ENCODE measurements at places on chromosomes 12 and 14.
A peak's percentile ranks its signal among the peaks of the same experiment; 100 is the strongest.

GRCh38 chr14:82230748-82231147 is 697.1 kb upstream of the SEL1L start:
- no peak for DNase-seq
- H3K4me1 ChIP-seq, result no peaks in the 10 kb centered on the region
- no peaks in the 10 kb centered on the region for H3K27me3 ChIP-seq
- no peaks in the 10 kb centered on the region for H3K36me3 ChIP-seq

- peak overlapping the region; percentile 95 for H3K27ac ChIP-seq
- peak overlapping the region; percentile 96 for H3K4me3 ChIP-seq
- H3K36me3 ChIP-seq, result peaks cover 3% of the 10 kb centered on the region
- peak; percentile 65 for DNase-seq
- H3K27me3 ChIP-seq, result no peaks in the 10 kb centered on the region
Observed at GRCh38 chr14:70907996-70908934, 1.0 kb downstream of the PCNX1 start.

DNA sequence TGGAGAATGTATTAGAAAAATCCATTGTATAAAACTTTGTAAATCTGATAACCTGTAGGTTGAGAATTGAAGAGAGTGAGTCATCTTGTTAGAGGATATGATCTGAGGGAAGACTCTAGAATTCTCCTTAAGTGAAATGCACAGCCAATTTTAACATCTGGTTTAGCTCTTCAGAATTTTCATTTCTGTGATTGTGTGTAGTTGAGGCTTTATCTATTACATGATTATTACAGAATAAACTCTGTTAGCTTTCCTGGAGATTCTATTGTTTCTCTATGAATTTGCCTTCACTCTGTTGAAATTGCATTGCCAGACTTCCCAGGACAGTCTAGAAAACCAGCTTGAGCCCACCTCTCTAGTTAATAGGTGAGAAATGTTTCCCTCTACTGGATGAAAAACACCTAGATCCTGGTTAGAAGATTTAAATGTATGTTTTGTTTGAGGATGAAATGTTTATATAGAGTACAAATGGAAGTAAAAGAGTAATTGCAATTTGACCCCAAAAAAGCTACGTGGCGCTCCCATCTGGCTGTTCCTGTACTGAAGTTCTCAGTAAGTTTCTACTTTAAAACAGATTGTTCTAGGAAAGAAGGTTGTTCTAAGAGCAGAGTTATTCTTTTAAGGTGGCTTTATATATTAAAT is 2.9 kb downstream of the NUDT4 start:
- no peaks in the 10 kb centered on the region for H3K27me3 ChIP-seq
- H3K27ac ChIP-seq, result peak overlapping the region; percentile 98
- peaks cover 43% of the 10 kb centered on the region for H3K4me1 ChIP-seq
- H3K4me3 ChIP-seq, result peak overlapping the region; percentile 98
- no peak for DNase-seq
- H3K36me3 ChIP-seq, result peaks cover 43% of the 10 kb centered on the region

DNA sequence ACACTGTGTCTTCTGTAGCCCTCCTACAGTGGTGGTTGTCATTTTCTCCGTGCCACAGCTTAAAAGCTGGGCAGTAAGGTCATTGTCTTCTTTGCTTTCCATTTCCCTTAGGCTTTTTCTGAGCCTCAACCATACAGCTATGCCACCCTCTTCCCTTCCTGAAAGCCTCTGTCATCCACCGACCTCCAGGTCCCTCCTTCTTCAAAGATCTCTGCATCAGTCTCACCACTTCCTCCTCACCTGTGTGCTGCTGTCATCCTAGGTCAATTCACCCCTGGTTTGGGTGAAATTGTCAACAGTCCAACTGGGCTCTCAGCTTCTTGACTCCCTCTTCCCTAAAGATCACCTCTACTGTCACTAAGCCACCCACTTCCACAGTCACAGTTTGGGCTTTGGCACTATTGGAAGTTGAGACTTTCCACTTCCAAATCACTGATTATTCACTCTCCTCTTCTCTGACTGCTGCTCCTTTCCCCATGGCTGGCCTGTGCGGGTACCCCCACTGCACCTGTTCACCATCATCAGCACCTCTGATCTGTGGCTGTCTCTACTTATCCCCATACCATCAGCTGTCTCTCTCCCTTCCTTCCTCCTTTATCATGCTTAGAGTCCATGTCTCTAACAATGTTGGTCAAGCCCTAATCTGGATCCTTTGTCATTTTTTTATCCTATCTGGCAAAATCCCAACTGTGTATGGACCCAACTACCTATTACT is 15.5 kb upstream of the TSPAN9 start:
- no peaks in the 10 kb centered on the region for H3K36me3 ChIP-seq
- peaks cover 26% of the 10 kb centered on the region for H3K27me3 ChIP-seq
- H3K4me1 ChIP-seq, result no peaks in the 10 kb centered on the region
- no peak for DNase-seq

DNA sequence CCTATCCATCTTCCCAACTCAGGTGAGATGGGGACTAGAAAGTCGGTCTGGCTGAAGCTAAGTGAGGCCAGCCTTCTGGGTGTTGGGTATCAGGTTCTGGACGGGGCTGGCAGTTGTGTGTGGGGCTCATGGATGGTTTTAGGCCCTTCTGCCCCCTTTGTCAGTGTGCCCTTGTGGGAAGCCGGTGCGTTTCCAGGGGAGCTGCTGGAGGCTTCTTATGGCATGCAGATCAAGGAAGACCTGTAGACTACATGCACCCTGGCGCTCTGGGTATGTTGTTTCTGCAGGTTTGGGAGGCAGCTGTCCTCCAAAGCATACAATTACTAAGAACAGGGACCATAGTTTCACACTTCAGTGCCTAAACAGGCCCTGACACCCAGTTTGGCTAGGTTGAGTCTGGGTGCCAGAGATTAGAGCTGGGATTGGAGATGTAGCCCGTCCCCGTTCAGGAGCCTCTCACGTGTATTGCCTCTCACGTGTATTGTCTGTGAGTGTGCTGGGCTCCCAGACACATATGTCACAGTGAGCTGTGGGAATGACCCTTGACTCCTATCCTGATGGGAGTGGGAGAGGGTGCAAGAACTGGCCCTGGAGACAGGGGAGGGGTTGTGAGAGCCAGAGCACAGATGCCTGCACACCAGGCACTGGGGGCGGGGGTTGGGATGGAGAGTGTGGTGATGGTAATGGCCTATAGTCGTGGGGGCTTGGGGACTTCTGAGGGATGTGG is 84.4 kb downstream of the SLC25A47 start:
- no peak overlapping the region for H3K4me3 ChIP-seq
- H3K4me1 ChIP-seq, result peaks cover 34% of the 10 kb centered on the region
- DNase-seq, result no peak
- H3K36me3 ChIP-seq, result peaks cover 2% of the 10 kb centered on the region
- H3K27ac ChIP-seq, result no peak overlapping the region
- no peaks in the 10 kb centered on the region for H3K27me3 ChIP-seq

DNA sequence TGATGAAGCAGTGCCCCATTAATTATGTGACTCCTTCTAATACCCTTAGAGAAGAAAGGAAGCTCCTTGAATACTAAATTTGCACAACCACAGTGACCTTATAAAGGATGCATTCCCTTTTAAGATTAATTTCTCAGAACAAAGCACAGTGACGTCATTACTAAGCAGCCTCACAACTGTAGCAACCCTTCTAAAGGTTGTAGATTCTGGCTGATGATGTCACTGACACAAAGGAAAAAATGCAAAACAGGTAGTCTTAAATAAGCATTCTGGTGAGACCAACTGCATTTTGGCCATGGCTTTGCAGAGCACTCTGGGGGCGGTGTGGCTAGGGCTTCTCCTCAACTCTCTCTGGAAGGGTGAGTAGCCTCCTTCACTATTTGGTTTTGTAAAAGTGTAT is 38.4 kb upstream of the OR4E1 start:
- peak overlapping the region; percentile 65 for H3K4me3 ChIP-seq
- no peak for DNase-seq
- H3K4me1 ChIP-seq, result peaks cover 4% of the 10 kb centered on the region
- H3K36me3 ChIP-seq, result no peaks in the 10 kb centered on the region

DNA sequence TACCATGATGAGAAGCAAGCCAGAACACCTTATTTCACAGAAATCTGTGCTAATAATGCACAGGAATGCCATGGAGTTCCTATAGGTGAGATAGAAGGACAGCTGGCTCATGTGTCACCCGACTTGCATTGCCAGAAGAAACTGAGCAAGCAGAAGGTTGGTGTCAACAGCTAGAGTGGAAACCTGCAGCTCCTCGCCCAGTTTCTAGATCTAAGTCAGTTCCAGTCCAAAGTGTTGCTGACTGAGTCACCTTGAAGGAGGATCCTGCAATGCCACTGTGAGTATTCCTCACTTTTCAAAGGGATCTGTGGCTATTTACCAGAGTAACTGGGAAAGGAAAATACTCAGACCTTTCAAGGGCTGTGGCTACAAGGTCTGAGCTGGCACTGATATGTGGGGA is 17.1 kb downstream of the CDKL1 start:
- H3K4me1 ChIP-seq, result no peaks in the 10 kb centered on the region
- no peak for DNase-seq
- no peaks in the 10 kb centered on the region for H3K36me3 ChIP-seq
- H3K27ac ChIP-seq, result no peak overlapping the region

GRCh38 chr14:100565650-100566049 is 21.6 kb downstream of the BEGAIN start:
- H3K4me1 ChIP-seq, result peaks cover 4% of the 10 kb centered on the region
- H3K4me3 ChIP-seq, result no peak overlapping the region
- DNase-seq, result no peak

DNA sequence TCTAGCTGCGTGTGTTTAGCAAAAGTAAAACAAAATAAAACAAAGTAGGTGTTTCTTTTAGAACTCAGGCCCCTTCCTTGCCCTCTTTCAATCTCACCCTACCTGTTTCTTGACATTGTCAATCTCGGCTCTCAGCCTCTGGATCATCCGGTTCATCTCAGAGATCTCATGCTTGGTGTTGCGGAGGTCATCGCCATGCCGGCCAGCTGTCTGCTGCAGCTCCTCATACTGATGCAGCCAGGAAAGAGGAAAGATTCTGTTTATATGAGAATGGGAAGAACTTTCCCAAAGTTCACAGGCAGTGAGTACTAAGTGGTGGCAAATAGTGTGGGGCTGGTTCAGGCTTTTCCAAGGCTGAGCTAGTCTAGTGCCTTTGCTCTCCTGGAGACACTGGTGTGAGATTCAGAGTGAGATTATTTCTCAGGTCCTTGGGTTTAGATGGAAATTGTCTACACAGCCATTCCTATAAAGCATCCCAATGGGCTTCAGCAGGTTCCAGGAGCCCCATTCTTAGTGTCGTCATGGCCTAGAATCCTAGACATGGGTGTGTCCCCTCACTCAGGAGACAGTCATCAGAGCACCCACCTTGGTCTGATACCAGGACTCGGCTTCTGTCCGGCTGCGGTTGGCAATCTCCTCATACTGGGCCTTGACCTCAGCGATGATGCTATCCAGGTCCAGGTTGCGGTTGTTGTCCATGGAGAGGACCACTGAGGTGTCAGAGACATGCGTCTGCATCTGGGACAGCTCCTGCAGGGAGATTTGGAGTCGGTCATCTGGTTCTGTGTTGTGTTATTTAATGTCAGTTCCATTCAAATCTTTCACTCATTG is 3.0 kb downstream of the KRT5 start:
- no peak overlapping the region for H3K27ac ChIP-seq
- no peak for DNase-seq
- H3K4me1 ChIP-seq, result no peaks in the 10 kb centered on the region
- H3K36me3 ChIP-seq, result no peaks in the 10 kb centered on the region
- peaks cover 7% of the 10 kb centered on the region for H3K27me3 ChIP-seq
- H3K4me3 ChIP-seq, result no peak overlapping the region

- H3K27me3 ChIP-seq, result no peaks in the 10 kb centered on the region
- DNase-seq, result no peak
- H3K27ac ChIP-seq, result no peak overlapping the region
- no peak overlapping the region for H3K4me3 ChIP-seq
- peaks cover 37% of the 10 kb centered on the region for H3K36me3 ChIP-seq
- H3K4me1 ChIP-seq, result no peaks in the 10 kb centered on the region
Observed at GRCh38 chr12:123163227-123163626, 12.3 kb upstream of the PITPNM2 start.

GRCh38 chr14:103142026-103142425 is 18.8 kb downstream of the TNFAIP2 start:
- DNase-seq, result no peak
- H3K36me3 ChIP-seq, result no peaks in the 10 kb centered on the region
- H3K4me1 ChIP-seq, result peaks cover 3% of the 10 kb centered on the region
- peaks cover 32% of the 10 kb centered on the region for H3K27me3 ChIP-seq

DNA sequence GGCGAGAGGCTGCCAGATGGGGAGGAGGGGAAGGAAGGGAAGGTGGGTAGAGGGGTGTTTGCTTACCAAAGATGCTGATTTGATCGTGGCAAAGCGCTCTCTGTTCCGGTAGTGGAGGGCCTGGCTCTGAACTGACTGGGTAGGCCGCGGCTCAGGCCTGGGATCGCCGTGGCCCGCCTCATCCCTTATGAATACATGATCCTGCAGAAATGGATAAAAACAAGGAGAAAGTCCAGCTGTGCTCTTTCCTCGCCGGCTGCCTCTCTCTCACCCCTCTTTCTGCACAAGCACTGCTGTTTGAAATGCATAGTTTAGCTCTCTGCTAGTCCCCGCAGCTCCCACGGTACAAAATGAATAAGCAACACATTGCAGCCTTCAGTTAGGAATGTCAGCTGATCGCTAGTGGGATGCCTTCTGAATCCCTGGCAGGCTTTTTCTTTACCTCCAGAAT is 53.8 kb downstream of the PEBP1 start:
- no peak for DNase-seq
- peaks cover 2% of the 10 kb centered on the region for H3K36me3 ChIP-seq
- no peak overlapping the region for H3K27ac ChIP-seq
- H3K4me1 ChIP-seq, result peaks cover 11% of the 10 kb centered on the region
- H3K4me3 ChIP-seq, result no peak overlapping the region
- H3K27me3 ChIP-seq, result no peaks in the 10 kb centered on the region

DNA sequence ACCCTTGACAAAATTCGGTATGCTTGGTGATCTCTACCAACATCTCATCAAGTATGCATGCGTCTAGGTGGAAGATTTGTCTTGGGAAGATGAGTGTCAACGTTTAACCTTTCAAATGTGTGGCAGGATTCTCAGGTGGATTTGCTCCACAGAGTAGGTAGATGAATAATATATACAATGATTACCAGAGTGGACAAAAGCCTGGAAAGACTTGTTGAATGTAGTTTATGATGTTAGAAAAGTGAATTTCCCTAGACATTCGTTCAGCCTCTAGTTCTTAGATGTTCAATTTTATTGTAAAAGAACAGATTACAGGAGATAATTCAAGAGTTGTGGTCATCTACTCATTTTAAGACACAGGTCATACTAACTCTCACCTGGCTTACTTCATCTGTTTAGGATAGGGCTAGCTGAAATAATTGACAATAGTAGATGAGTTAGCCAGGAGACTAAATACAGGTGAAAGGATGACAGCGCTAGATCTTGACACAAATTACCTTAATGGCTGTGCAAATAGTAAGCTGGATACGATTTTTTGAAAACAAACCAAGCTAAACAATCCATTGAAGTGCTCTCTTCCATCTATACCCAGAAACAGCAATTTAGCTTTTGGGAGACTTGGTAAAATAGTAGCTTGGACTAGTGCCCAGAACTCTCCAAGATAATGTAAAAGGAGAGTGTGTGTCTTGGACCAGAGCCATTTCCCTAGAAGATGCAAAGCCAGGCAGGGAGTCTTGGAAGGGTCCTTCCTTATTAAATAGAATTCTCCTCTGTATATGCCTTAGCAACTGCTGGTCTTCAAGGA is 168.0 kb downstream of the DACT1 start:
- no peaks in the 10 kb centered on the region for H3K36me3 ChIP-seq
- no peaks in the 10 kb centered on the region for H3K27me3 ChIP-seq
- no peak overlapping the region for H3K4me3 ChIP-seq
- no peaks in the 10 kb centered on the region for H3K4me1 ChIP-seq

- peaks cover 39% of the 10 kb centered on the region for H3K27me3 ChIP-seq
- H3K27ac ChIP-seq, result no peak overlapping the region
- peaks cover 36% of the 10 kb centered on the region for H3K4me1 ChIP-seq
- DNase-seq, result peak; percentile 26
- H3K4me3 ChIP-seq, result peak overlapping the region; percentile 72
Observed at GRCh38 chr14:58638231-58639197, 752 bp downstream of the DACT1 start.

Data from activated naive CD8-positive, alpha-beta T cell treated with anti-CD3 and anti-CD28 coated beads, Interleukin-2, amount 50 U/mL, for 24 hours (primary cell).